ENCODE measurements at places on chromosomes 2 and 18.
A peak's percentile ranks its signal among the peaks of the same experiment; 100 is the strongest.

DNA sequence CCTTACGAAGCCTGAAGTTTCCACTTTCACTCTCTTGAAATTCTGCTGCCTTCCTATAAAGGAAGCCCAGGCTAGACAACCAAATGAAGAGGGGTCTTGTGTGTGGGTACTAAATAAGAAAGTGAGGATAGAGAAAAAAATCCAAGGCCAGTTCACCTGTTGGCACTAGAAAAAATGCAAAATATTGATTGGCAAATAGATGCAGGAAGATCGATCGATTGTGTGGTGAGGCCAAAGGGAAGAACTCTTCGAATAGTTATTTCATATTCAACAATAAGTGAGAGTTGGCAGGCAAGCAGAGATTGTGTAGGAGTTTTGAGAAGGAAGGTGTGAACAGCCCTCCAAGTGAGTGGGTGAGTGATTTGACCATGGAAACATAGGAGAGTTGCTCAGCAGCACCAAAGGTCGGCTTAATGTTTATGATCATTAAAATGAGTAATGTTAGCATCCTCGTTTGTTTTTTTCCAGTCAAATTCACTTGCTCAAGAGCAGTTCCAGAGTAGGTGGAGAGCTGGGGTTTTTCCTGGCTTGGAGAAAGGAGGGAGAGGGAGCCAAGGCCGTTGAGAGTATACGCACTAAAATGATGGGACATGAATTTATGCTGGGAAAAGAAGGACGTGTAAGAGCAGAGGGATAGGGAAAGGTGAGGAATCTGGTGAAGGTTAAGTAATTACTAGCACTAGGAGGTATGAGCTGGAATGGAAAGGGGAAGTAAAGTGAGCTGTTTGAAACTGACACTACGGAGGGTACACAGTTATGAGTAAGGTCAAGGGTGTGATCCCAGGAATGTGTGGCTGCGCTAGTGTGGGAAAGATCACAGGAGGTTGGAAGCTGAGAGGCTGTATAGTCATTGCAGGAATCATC, 1.1 kb upstream of the NAPG start:
- no peak for DNase-seq

GRCh38 chr2:237042101-237042500, 43.6 kb upstream of the COPS8 start:
- DNase-seq = no peak

- DNase-seq = no peak
Measured at GRCh38 chr2:213279116-213279620, 5.1 kb upstream of the SPAG16 start.

- DNase-seq = no peak
Measured at GRCh38 chr2:109545828-109546713, 67.7 kb downstream of the SEPTIN10 start.

DNA sequence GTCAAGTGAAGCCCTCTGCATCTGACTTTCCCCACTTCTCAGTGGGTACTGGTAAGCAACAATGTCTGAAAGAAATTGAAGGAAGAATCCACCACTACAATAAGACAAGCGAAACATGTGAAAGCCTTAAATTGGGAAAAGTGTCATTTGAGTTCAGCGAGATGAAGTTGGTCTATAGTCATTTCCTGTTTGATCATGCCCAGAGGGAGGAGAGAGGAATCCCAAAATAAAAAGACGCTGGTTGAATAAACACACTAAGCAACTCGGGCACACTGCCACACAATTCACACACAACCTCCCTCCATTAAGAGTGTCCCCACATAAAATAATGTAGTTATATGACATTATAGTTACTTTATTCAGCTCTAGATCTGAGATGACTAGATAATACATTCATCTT, 166.1 kb downstream of the CBLN2 start:
- no peak for DNase-seq

- no peak for DNase-seq
Measured at GRCh38 chr18:3281456-3282400, 19.8 kb downstream of the MYL12B start.

DNA sequence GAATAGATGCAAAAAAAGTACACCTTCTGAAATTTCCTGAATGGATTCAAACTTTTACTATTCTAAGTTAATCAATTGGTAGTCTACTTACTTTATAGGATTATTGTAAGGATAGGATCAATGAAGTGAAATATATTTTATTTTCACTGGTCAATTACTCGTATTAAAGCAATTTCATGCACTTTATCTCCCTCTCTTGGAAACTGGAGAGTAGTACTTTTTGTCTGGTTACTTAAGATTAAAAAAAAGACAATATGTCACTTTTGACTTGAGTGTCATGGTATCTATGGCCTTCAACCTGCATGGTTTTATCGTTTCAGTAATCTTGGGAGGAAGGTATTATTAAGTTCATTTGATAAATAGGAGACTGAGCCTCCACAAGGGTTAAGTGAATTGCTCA, 1.0 kb upstream of the KYNU start:
- no peak for DNase-seq

DNA sequence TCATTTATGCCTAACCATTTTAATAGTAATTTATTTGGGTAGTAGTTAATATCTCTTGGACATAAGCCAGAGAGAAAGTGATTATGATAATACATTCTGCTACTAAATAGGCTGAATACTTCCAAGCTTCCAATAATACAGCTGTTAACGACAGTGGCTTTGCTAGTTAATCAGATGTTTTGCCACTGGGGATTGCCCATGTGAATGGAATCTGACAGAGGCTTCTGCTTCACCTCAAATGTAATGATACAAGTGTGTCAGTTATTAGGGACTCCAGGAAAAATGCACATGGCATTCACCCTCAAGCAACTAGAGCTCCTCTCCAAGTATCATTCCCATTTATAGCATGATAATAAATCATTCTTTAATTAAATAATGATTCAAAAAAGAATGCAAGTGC, 185.0 kb upstream of the TMEFF2 start:
- DNase-seq = no peak

- DNase-seq = no peak
Measured at GRCh38 chr18:9426753-9427152, 48.6 kb upstream of the RALBP1 start.

DNA sequence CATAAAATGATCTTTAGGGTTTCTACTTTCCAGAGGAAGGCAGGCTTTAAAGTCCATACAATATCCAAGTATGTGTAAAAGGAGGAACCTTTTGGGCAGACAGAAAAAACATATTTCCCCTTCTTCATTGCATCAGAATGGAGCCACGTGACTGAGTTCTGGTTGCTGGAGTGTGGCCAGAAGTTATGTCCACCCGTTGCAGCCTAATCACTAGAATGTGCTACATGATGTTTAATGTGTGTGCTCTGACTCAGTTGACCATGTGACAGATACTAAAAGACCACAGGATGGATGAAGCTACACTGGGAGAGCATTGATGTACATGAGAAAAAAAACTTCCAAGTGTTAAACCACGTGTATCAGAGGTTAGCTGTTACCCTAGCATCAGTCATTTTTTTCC, 460.9 kb downstream of the RIT2 start:
- DNase-seq = no peak

DNA sequence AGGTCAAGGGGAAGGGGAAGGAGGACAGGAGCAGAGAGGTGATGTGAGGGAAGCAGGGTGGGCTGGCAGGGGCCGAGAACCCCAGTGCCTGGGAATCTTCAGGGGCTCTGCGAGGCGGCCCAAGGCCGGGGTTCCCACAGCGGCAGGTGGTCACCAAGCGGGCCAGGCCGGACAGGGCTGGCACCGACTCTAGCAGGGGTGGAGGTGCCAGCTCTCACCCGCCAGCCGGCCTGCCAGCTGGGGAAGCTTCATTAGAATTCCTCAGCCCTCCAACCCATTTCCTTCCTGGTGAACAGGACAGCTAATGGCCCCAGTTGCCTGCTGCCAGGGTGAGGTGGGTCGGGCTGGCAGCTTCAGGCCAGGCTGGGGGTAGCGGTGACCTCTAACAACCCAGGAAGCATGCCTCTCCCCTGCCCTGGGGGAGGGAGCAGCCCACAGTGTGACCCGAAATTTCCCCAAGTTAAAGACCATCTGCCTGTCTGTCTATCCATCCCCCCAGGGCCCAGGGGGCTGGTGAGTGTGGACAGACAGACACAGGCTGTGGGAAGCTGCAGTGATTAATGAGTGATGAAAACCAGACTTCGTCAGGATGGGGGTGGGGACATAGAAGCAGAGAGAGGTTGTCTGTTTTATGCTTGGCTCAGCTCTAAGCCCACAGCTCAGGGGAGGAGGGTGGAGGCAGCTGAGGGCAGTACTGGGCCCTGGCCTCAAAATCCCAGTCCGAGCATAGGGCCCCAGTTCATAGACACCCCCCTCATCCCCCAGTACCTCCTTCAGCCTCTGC, 144.1 kb downstream of the ZFP36L2 start:
- peak; percentile 56 for DNase-seq

- no peak for DNase-seq
Measured at GRCh38 chr2:15813481-15814266, 126.7 kb upstream of the MYCN start.

DNA sequence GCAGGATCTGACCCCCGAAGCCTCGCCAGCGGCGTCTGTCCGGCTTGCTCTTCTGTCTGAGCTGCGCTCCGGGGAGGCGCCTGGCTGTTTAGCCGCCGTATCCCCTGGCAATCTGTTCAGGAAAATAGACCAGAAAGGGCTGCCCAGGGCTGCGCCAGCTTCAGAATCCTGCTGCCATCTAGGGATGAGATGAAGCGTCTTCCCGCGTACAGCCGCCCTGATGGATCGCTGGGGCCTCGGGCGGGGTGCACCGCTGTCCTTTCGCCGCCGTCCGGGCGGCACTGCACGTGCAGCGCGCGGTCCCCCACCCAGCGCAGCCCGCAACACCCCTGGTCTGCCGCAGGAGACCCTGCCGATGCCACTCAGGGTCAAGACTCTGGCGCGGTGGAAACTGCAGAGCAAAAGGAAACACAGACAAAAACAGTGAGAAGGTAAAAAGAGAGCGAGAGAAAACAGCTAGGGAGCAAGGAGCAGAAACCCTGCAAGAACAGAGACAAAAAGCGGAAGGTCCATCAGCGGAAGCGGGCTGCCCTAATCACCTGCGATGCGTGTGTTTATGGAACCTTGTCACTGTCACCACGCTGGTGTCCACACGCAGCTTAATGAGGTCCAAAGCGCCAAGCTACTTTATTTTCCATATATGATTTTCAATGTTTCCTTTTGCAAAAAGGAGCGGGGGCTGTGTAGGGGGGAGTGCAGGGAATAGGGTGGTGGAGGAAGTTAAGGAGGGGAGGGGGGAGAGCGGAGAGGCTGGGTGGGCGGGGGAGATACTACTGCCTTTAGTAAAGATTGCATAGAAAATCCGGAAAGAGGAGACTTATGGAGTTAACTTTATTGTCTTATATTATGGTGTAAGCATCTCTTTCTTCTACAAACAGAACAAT, 2113.3 kb upstream of the PIK3C3 start:
- DNase-seq = peak; percentile 76

- DNase-seq = no peak
Measured at GRCh38 chr2:110994250-110994961, 126.3 kb upstream of the BCL2L11 start.

- DNase-seq = no peak
Measured at GRCh38 chr2:235978022-235978421, 190.2 kb downstream of the GBX2 start.

DNA sequence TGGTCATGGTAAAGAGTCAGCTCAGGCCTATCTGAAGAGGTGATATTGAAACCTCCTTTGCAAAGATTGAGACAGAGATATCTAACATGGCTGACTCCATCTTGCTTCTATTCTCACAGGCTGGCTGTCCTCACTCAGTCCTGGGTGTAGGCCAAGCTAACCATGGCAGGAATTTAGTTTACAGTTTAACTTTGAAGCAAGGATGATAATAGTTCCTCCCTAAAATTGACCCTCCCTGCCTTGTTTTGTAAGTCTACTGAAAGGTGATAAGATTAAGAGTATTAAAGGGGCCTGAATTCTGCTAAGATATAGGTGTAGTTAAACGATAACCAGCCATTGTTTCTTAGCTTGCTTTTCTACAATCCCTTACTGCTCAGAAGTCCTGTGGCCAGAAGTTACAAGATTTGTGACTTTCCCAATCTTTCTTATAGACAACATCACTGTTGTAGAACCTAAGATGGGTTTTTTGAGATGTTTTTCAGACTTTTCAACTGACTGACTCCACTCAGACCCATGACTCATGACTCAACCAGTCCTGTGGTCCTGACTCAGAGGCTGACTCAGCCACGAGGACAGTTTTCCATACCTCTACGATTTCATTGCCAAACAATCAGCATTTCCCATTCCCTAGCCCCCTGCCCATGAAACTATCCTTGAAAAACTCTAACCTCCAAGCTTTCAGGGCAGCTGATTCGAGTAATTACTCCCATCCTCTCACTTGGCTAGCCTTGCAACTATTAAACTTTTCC, 195.7 kb upstream of the SESTD1 start:
- DNase-seq = no peak

- peak; percentile 83 for DNase-seq
Measured at GRCh38 chr2:201233812-201234662, 26.3 kb upstream of the CASP8 start.

GRCh38 chr2:203830304-203831055, 37.1 kb upstream of the CTLA4 start:
- no peak for DNase-seq

GRCh38 chr2:69973335-69973735, 11.9 kb upstream of the ASPRV1 start:
- peak; percentile 7 for DNase-seq

GRCh38 chr2:162676515-162676914, 162.1 kb downstream of the KCNH7 start:
- no peak for DNase-seq

DNA sequence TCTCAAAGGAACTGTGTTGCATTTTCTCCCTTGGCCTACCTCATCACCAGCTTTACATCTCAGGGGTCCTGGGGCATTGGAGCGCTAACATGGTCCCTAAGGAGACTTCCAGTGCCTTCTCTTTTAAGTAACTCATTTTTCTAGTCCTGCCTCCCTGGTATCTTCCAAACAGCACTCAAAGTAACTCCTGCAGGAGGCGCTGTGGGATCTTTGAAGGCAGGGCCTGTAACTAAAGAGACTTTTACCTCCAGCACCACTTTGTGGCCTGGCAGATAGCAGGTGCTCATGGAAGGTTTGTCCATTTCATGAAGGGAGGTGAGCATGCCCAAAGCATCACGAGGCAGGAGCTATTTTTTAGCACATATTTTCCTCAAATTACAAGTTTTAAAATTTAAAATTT, 411.0 kb upstream of the GYPC start:
- DNase-seq = no peak

DNA sequence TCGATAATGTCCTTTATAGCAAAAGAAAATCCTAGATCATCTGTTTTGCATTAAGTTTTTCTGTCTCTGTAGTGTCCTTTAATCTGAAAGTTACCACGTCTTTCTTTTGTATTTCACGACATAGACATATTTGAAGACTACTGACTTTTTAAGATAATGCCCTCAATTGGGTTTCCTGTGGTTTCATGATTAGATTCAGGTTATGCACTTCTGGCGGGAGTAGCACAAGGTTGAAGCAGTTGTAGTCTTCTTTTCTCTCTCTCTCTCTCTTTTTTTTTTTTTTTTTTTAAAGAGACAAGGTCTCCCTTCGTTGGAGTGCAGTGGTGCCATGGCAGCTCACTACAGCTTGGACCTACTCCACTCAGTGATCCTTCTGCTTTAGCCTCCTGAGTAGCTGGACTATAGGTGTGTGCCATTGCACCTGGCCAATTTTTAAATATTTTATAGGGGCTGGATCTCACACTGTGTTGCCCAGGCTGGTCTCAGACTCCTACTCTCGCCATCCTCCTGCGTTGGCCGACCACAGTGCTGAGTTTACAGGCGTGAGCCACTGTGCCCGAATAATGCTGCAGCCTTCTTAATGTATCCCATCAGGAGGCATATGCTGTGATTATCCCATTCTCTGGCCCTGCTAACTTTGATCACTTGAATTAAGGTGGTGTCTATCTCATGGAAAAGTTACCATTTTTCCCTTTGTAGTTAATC, 3.9 kb downstream of the INPP4A start:
- DNase-seq = no peak

Measured in spleen (tissue), 13 donors.